ENCODE measurements at places on chromosomes 12 and 14. TPM values are rescaled to one million over a fixed set of nuclear protein-coding genes. Genes with fewer than 3 reads are reported as not detected.

Gene DHRS2
- 30.0 TPM for polyA plus RNA-seq

Gene TAS2R46
- polyA plus RNA-seq = not detected

Gene PPP1R1A
- polyA plus RNA-seq = 48.8 TPM

Gene AJUBA
- polyA plus RNA-seq = 89.0 TPM

Gene BDKRB1
- polyA plus RNA-seq = 0.40 TPM

Gene ALG10
- 10.1 TPM for polyA plus RNA-seq

Gene ZCCHC8
- polyA plus RNA-seq = 34.1 TPM

Gene BAZ2A
- 56.3 TPM for polyA plus RNA-seq

Gene RNF212B
- polyA plus RNA-seq = 1.6 TPM

Gene TMPRSS12
- 0.08 TPM for polyA plus RNA-seq

Gene P2RX7
- polyA plus RNA-seq = 1.1 TPM

Gene NRIP2
- polyA plus RNA-seq = 5.8 TPM

Data from left renal pelvis (tissue), 4 donors.